ENCODE measurements at places on chromosomes 6 and 20.

GRCh38 chr6:104227508-104227907 lies 632.2 kb downstream of the HACE1 start:
- no peak for DNase-seq

DNA sequence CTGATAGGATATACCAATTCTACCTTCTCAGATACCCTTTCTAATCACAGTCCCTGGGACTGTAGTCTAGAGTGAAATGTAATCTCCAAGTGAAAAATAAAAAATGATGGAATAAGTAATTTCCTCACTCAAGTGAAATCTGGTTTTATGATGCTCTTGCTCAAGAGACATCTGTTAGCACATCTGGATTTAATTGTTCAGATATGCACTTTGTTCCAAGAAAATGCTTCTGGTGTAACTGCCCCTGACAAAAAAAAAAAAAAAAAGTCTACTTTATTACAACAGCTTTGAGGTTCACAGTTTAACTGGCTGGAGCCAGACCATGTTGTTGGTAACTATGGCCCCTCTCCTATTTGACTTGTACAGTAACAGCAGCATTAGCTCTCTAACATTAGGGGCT lies 251.8 kb downstream of the BTBD9 start:
- no peak for DNase-seq

- no peak for DNase-seq
These were observed 60.4 kb upstream of the QKI start for GRCh38 chr6:163354085-163354484.

DNA sequence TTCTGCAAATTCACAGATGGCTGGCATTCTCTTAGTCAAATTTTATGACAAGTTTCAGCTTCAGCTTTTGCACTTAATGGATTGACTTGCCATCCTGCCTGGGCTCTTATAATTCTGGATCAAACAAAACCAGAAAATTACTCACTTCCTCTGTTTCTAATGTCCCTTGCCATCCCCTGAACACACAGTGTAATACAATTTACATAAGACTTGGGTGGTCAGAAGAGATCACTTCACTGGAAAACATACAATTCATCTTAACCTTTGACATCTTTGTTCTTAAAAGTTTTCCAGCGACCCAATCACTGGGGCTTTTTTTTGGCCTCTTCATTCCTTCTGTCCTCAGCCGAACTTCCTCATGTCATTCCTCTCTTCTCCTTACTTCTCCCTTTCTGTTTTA lies 199.0 kb downstream of the ARHGAP18 start:
- DNase-seq, result no peak

DNA sequence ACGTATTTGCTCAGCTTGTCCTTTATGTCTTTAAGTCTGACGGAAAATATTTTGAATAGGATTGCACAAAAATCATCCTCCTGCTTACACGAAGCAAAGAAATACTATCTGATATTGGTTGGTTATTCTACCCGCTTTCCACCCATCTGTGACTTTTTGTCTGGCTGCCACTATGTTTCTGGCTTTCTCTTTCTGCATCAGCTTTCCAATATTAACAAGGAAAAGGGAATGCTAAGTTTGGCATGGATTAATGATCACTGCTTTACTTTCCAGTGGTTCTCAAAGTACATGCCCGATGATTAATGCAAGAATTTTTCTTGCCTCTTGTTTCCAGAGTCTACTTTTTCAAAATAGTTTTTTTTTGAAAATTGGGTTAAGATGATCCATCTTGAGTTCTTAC lies 57.0 kb downstream of the RNF144B start:
- DNase-seq, result no peak

- DNase-seq, result no peak
These were observed 423 bp downstream of the KLHDC3 start for GRCh38 chr6:43014434-43014909.

- no peak for DNase-seq
These were observed 281.5 kb upstream of the QKI start for GRCh38 chr6:163133017-163133416.

DNA sequence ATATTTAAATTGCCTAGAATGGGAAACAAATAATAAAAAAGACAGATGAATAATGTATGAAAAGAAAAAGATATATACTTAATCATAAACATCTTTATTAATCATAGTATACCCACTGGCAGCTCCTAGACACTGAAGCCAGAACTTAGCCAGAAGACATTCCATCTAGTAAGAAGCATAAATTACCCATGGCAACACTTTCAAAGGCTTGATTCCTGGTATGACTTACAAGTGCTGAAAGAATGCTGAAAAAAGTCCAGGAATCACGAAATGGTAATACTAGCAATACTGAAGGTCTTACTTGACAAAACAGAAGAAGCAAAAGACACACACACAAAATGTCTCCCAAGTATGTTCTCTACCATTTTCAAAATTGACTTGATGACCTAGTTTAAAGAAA lies 38.0 kb downstream of the RWDD2A start:
- DNase-seq, result no peak

- DNase-seq, result no peak
These were observed 583.3 kb downstream of the TENT5A start for GRCh38 chr6:81169166-81169565.

DNA sequence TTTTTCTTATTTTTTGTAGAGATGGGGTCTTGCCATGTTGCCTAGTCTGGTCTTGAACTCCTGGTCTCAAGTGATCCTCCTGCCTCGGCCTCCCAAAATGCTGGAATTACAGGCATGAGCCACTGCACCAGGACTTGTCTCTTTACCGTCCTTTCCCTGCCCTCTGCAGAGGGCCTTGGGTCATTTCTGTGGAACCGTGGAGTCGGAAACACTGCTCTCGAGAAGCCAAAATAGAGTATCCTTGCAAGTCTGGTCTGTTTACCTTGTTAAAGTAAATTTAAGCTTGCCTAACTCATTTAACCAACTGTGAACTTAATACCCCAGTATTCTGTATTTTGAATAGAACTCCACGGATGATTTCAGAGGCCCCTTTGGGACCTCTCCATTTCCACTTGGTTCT lies 51.4 kb downstream of the KDM1B start:
- DNase-seq, result no peak

DNA sequence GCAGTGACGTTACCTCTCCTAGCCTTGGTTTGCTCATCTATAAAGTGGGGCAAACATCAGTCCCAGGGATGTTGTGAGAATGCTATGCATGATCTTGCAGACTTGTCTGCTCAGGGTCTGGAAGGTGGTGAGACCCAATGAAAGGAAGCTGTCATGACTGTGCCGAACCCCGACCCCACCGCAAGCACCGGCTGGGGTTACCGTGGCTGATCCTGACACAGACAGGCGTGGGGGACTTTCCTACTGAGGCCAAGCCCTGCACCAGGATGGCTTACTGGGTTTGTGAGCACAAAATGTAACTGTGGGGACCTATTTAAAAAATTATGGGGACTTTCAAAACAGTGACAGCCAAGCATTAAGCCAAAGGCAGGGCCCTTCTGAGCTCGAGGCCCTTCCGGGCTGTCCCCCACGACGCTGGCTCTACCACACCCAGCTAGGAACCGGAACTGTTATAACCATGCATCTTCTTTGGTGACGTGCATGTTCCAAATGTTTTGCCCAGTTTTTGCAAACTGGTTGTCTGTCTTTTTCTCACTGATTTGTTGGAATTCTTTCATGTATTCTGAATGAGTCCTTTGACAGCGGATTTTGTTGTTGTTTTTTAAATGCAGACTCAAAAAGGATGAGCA lies 76.6 kb upstream of the PMEPA1 start:
- DNase-seq, result no peak

GRCh38 chr6:165571721-165572132 lies 91.3 kb downstream of the PDE10A start:
- DNase-seq, result no peak

DNA sequence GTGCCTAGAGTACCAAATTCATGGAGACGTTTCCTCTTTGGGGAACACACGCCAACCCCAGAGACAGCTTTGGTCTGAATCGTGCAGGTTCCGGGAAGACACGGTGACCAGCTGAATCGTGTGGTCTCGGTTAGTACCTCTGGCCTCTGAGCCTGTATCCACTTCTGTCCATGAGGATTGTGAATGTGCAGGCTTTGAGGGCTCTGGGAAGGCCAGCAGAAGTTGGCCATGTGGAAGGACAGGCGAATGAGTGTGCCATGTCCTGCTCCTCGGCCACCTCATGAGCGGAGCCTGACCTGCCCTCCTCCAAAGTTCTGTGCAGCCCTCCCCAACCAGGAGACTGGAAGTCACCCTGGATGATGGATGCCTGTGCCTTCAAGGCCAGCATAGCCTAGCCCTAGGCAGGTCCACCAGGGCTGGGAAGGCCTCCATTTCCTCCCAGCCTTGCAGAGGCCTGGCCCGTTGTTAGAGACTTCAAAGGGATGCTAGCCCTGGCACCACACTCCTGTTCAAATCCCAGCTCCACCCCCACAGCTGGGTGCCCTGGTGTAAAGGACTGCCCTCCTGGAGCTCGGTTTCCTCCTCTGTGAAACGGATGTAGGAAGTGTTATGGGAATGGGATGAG lies 1.7 kb upstream of the TMEM74B start:
- no peak for DNase-seq

- peak; percentile 50 for DNase-seq
These were observed 128.5 kb upstream of the SALL4 start for GRCh38 chr20:51930775-51931174.

DNA sequence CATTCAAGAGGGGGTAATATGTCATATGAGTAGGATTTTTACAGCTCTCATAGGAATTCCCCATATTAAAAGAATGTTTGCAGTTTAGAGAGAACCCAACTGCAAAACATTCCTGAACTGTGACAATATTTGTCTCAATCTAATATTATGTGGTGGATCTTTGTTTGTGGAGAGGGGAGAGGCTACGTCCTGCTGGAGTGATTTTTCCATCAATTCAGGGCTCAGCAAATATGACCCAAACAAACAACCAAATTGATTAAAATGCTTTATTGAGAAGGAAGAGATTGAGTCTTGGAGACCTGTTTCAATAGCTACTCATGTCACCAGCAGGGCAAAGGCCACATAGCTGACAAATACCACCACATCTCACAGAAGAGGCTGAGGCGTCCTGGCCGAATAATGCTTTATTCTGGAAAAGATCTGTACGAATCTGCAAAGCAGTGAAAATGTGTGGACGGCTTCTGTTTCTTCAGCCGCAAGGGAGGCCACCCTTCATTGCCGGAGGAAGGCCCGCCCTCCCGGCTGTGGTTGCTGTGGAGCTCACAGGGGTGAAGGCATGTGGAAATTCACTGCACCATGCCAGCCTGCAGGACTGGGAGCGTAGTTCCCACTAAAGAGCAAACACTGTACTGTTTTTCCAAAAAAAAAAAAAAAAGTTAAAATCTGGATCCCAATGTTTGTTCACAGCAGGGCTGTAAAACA lies 89.7 kb upstream of the QKI start:
- DNase-seq, result no peak

DNA sequence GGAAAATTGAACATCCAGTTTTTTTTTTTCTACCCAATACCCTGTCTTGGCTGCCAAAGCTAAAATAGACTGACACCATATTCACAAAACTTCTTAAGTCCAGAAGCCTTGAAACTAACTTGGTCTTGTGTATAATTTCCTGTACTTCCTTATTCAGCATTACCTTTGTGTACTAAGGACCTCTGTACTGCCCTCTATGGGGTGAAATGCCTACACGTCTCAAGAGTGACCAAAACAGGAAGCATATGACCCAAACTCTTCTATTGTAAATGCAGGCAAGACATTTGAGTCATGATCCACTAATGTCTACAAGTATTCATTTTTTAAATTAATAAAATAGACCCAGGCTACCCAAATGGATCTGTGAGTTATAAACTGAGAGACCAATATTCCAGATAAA lies 50.4 kb downstream of the HMGCLL1 start:
- DNase-seq, result peak; percentile 2

- DNase-seq, result no peak
These were observed 81.8 kb downstream of the LCA5 start for GRCh38 chr6:79455446-79455845.

DNA sequence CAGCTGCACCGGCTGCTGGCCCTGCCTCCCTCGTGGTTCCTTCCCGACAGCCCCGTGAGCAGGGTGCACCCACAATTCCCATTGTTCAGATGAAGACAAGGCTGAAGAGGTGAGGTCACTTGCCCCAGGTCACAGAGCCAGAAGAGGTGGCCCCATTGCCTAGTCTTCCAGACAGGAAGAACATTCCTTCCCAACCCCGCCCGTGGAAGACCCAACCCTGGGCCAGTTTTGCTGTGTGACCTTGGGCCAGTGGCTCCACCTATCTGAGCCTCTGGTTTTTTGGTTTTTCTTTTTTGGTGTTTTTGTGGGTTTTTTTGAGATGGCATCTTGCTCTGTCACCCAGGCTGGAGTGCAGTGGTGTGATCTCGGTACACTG lies 61.7 kb downstream of the RIPOR3 start:
- DNase-seq, result no peak

DNA sequence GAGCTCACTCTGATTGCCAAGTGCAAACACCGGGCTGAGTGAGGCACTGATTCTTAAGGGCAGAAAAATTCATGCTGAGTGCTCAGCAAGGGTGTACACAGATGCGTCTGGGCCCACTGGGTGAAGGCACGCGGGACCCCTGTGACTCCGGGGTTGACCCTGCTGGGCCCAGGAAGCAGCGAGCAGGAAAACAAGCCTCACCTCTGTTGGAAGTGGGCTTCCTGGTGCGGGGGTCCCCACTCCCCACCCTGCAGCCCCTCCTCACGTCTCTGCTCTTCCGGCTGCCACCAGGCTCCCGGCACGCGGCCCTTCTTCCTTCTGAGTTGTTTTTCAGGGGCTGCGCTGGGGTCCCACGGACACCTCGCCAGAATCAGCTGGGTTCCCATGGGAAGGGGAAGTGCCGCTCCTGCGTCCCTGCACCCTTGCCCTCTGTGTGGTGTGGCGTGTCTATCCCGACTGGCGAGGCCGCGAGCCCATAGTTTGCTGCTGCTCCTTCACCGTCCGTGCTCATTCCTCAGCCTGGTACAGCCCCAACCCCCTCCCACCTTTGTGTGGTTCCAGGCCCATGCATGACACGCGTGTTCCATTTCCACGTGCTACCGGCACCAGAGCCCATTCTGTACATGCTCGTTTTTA lies 80.6 kb upstream of the BHLHE23 start:
- DNase-seq, result no peak

DNA sequence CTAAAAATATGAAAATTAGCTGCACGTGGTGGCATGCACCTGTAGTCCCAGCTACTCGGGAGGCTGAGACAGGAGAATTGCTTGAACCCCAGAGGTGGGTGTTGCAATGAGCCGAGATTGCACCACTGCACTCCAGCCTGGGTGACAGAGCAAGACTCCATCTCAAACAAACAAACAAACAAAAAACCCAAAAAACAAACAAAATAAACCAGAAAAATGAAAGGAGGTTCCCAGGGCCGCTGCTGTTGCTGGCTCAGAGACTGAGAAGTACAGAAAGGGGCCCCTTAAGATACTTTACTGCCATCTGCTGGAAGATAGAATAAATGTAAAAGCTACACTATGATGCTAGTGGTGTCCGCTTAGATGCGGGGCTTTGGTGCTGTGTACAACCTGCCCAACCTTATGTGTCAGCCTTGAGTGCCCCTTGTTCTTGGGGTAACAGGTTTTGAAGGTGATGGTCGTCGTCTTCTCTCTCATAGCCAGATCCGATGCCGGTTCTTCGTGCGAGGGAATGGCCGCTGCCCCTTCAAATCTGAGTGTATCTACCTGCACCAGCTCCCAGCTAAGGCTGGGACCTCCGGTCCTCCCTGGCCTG lies 2.8 kb upstream of the FANCE start:
- no peak for DNase-seq

GRCh38 chr6:167735951-167736288 lies 90.8 kb upstream of the AFDN start:
- DNase-seq, result no peak

Data from Panc1 (cell line).